Left ventricle myocardium superior (tissue), 1 donor: ENCODE measurements at places on chromosomes 6 and 20.

GRCh38 chr6:41288754-41289129, 2.3 kb upstream of the TREM1 start:
- DNase-seq = no peak

DNA sequence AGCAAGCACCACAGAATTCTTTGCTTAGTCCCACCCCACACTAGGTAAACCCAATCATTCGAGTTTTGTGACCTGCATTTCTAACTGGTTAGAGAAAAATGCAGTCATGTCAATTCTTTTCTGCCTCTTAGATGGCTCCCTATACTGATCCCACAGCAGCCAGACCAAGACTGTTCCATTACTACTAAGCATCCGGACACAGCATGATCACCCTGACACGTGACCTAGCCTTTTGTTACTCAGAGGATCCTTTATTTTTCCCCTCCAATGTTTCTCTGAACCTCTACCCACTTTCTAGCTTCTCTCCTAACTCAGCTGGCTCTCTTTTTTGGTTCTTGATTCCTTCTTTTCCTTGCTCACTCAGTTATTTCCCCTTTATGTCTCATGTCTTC, 87.9 kb downstream of the PDE10A start:
- DNase-seq = no peak

- DNase-seq = no peak
Measured at GRCh38 chr20:60428651-60429050, 470.4 kb downstream of the CDH26 start.

DNA sequence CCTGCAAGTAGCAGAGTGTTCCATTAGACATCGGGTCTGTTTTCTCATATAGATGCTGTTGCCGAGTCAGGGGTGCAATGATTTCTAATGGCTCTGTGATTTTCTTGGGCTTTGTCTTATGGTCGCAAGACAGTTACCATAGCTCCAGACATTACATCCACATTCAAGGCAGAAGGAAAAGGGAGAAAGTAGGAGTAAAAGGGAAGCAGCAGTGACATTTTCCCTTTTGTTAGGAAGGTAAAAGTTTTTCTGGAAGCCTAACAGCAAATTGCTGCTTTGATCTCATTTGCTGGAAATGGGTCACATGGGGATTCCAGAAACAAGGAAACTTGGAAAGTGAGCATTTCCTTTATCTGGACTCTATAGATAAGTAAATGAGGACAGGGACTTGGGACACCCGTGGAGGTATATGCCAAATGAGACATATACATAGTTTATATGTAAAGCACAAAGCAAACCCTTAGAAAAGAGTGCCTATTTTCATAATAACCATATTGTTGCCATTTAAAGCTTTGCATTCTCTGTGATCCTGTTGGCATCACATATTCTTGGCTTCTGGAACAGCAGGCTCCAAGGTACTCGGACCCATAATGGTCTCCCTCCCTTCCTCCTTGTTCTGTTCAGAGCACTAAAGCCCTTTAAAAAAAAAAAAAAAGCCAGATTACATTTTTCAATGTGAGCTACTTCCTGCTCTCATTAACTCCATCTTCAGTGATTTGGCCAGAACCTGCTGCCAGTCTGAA, at the start of gene C20orf202:
C20orf202 (plus strand) TSS at position 693 of the 743 bp plus-strand sequence. CDS start 132 bp downstream, outside the sequence.
- DNase-seq = no peak

- no peak for DNase-seq
Measured at GRCh38 chr6:41358503-41358902, 23.1 kb downstream of the NCR2 start.

GRCh38 chr6:13787137-13787536, 27.2 kb downstream of the MCUR1 start:
- no peak for DNase-seq

- no peak for DNase-seq
Measured at GRCh38 chr6:15089569-15090144, 156.2 kb upstream of the JARID2 start.

DNA sequence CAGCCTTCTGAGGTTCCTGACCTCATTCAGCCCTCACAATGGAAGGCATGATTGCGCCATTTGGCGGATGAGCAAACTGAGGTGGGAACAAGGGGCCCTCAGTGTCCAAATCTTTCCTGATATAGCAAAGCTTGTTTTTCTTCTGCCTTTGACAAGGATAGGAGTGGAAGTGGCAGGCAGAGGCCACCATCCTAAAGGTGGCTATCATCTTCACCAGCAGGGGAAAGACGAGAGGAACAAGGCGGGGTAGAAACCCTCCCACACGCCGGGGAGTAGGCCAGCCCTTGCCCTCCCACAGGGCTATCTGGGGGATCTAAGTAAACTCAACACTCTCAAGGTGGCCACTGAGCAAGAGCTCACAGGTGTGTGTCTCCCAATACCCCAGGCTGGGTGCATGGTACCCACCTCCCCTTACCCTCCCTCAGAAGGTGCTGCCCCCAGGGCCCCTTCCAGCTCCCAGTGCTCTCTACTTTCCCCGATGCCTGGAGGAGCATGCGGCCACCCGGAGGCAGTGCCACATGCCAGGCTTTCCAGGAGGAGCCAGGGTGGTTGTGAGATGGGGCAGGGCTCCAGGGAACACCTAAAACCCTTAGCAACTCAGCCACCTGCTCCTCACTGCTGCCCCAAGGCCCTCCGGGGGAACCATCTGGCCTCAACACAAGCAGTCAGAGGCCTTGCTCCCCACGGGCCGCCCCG, 11.2 kb downstream of the SPDEF start:
- DNase-seq = no peak

DNA sequence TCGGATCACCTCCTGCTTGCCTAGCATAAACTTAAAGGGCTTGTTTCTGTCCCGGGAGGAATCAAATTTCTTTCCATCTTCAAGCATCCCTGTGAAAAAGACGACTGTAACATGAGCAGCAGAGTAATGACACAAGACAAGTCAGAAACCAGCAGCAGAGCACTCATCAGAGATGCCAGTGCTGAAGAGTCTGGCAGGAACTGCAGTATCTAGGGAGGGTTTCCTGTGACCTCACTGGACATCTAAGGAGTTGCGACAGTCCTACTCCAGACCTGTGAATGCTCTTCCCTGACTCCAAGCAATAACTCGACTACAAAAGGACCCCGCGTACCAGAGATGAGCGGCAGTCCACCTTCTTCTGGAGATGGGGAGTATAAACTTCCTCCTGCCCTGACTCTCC, 17.3 kb downstream of the FKBP1A start:
- no peak for DNase-seq

- no peak for DNase-seq
Measured at GRCh38 chr20:20083807-20084206, 31.5 kb downstream of the CFAP61 start.

DNA sequence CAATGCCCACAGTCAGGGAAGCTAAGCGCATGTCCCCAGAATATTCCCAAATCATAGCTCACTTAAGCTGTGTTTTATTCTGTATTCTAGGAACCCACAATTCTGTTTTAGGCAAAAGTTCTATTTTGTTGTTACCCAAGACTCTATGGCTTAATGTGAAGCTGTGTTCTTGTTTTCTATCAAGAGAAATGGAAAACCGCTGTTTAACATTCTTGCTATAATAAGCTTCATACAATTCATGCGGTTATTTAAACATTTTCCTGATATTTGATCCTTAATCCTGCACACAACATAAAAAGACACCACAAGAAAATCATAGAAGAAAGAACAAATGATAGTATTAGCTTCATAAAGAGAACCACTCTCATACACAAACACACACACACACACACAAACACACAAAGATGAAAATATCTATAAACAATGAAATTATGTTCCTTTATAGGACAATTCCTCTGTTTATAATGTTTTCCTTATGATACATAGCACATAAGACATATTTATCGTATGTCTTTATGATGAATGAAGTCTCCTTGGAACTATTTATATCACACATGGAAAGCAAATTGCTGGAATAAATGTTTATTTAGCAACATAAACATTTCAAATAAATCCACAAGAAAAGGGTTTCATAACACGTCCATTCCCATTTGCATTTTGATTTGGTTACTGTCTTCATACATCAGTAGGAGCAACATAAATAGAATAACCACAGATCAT, 16.4 kb upstream of the COL21A1 start:
- DNase-seq = no peak

GRCh38 chr6:95294043-95294442, 283.3 kb upstream of the MANEA start:
- no peak for DNase-seq
